Skeletal muscle cell (primary cell): ENCODE measurements at places on chromosomes 13 and 19.

DNA sequence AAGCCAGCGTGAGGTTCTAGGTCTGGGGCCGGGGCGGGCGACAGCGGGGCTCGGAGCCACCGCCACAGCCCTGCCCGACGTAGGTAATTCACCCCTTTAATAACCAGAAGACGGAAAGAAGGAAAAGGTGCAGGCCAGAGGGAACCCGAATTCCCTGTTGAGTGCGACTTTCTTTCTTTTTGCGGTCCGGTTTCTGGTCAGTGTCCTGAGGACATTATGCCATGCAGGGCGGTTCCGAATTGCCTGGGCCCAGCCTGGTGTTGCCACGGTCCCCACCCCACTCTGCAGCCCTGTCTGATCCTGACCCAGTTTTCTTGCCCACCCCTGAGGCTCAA, 18.4 kb upstream of the TFDP1 start:
- DNase-seq, result no peak

DNA sequence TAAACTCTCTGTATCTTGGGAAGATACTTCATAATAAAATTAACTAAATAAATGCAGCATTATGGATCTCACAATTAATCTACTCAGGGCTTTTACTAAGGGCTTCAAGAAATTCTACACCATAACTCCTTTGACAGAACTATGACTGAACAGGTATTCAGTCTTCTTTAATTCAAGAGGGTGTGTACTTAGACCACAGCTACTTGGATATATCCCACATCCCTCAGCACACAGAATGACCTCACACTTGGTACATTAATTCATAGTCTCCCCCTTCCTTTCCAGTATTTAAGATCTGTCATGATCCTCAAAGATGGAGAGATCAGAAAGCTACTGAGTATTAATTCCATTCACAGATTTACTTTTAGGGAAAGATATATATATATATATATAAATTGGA, 11.6 kb downstream of the DIAPH3 start:
- DNase-seq, result no peak

DNA sequence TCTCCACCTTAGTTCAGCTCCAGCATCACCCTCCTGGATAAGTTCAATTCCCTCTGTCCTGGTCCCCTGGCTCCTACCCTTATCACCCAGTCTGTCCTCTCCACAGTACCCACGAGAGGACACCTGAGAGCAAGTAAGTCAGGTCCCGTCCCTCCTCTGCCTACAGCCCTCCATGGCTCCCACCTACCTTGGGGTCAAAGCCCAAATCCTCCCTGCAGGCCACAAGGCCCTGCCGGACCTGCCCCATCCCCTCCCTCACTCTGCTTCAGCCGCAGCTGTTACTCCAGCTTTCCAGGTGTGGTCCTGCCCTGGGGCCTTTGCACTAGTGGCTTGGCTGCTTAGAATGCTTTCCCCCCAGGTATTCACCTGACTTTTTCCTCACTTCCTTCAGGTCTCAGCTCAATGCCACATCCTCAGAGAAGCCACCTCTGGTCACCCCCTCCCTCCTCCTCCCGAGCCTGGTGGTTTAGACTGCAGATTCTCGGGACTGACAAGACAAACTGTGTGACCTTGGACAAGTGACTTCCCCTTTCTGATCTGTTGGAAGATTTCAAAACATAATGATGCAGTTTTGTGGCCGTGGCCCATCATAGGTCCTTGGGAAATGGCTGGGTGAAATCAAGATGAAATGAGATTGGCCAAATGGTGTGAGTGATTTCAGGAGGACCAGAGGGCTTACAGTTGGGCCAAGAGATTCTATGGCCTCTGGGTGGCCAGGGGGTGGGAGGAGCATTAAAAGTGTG, 3.6 kb downstream of the TUBB4A start:
- DNase-seq, result no peak

DNA sequence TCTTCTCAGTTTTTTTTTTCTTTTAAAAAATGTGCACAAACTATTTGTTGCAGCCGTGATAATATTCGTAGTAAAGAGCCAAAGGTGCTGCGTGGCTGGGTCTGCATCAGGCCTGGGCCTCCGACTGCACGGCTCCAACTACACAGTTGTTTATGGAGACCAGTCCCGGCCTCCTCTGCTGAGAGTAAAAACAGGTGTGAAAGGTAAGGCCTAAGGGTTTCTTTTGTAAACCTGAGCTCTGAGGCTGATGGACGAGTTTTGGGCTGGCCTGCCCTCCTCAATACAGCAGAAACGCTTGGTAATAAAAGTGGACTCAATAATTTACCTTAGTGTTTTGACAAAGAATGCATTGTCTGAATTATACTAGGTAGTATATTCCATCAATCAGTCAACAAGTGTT, 3.9 kb downstream of the MBNL2 start:
- DNase-seq, result no peak

DNA sequence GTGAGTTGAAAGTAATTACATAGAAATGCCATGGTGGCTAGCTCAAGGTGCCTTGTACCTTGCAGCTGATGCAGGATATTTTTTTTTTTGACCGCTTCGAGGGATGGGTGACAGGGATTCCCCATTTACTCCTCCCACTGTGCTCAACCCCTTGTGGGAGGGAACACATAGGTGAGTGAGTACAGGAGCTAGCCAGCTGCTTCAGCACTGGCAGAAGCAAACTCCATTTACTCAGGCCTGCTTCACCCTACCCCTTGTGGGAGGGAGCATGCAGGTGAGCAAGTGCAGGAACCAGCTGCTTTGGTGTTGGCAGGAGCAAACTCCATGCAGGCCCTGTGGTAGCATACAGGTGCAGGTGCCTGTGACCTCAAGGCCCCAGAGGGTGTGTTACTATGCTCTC, 330.1 kb downstream of the TDRD3 start:
- DNase-seq, result no peak

DNA sequence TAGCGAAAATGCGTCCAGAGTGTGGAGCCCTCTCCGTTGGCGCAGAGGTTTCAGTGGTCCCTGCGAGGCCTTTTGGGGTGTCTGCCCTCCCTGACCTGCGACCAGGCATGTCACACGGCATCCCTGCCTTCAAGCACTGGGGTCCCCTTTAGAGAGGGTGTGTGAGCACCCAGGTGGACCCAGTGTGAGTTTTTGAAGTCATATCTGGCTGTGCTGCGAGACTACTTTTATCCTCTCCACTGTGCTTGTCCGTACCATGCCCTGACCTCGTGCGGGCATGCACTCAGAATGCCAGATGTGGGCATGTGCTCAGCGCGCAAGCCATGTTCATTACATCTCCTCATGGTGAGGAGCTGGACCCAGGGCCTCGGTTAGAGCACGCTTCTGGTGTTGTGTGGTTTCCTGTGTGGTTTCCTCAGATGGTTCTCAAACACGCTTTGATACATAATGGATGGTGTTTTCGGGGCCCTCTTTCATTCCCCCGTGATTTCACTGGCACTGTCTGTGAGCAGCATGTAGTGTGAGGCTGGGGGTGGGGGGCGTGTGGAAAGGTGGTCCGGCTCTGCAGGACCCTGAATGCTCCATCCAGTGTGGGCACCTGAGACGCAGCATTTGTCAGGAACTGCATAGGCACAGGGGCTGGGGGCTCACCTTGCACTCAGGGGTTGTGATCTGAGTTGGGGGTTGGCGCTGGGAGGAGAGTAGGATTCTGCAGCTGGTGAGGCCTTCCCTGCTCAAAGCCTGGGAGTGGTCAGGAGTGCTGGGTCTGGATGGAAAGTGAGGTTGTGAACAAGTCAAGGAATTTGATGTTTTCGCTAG, 2.3 kb downstream of the TFDP1 start:
- no peak for DNase-seq

- no peak for DNase-seq
Observed at GRCh38 chr19:11566164-11566563, 7.1 kb upstream of the ELOF1 start.

DNA sequence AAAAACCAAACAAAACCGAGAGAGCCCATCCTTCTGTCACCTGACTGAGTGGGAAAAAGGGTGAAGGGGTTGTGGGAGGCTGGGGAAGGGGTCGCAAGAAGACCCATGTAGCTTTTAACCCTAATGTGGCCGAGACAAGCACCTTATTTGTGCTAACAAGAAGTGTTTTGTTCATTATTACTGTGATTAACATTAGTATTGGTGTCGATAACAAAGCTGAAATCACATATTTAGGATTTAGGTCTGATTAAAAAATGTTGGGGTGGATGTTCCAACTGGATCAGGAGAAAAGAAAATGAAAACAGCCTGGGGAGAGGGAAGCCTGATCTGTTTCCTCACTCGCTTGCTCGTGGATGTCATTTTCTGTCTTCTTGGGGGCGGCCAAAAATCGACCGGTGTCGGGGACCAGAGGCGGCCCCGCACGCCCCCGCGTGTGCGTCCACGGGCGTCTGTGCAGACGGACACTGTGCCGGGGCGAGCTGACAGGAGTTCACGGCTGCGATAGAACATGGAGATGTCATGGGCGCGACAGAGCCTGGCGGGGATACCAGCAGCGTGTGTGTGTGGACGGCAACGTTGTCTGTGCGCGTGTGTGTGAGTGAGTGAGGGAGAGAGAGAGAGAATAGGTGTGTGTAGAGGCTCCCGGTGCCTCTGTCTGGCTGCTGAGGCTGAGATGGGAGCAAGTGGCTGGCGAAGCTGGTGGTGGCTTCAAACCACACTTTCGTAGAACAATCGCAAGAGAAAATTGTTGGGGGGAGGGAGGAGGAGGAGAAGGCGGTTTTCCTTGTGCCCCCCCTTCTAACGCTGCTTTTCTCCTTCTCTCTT, 29.1 kb downstream of the NFIX start:
- no peak for DNase-seq

DNA sequence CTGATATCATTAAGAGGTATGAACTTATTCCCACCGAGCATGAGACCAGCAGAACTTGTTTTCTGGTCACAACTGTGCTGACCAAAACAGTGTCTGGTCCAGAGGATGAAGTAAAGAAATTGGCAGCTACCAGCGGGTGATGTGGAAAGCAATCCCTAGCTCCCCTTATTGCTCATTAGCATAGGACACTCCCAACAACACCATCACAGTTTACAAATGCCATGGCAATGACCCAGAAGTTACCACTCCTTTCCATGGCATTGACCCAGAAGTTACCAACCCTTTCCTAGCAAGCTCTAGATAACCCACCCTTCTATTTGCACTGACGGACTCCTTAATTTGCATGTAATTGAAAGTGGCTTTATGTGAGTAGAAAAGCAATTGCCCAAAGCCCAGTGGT, 1856.1 kb downstream of the OLFM4 start:
- DNase-seq, result no peak

DNA sequence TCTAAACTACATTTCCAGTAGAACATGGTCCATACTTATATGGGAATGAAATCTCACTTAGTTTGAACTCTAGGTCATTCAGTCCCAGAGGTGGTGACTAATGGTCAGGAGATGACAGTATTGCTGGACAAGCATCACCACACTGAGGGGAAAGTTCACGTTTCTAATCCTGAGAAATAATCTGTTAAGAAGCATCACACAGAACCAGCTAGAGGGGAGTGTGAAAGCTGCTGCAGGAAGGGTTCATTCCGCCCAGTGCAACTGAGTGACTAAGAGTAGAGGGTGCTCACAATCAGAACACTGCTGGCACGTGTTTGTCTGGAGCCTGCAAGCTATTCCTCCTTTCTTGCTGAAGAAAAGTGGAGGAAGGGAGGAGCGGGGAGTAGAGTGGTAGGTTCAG, 2.7 kb downstream of the COL4A1 start:
- DNase-seq, result peak; percentile 65
